HS-5 (cell line): ENCODE measurements at places on chromosomes 13 and 19.
A peak's percentile ranks its signal among the peaks of the same experiment; 100 is the strongest.

DNA sequence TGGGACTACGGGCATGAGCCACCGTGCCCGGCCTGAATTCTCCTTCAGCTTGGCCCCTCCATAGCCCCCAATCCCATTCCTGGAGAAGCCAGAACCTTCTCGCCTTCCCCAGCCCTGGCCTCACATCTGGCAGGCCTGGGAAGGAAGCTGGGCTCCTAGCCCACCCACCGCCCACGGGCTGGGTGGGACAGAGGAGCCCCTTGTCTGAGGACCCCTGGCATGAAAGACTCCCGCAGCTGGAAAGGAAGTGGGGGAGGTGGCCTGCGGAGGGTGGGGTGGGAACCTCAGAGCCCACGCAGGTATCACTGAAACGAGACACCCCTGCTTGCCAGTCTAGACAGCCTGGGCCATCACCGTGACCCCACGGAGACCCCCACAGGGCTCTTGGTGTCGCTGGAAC is 7.7 kb upstream of the NANOS3 start:
- no peak for DNase-seq

GRCh38 chr13:70457474-70457873 is 349.2 kb upstream of the KLHL1 start:
- no peak for DNase-seq

DNA sequence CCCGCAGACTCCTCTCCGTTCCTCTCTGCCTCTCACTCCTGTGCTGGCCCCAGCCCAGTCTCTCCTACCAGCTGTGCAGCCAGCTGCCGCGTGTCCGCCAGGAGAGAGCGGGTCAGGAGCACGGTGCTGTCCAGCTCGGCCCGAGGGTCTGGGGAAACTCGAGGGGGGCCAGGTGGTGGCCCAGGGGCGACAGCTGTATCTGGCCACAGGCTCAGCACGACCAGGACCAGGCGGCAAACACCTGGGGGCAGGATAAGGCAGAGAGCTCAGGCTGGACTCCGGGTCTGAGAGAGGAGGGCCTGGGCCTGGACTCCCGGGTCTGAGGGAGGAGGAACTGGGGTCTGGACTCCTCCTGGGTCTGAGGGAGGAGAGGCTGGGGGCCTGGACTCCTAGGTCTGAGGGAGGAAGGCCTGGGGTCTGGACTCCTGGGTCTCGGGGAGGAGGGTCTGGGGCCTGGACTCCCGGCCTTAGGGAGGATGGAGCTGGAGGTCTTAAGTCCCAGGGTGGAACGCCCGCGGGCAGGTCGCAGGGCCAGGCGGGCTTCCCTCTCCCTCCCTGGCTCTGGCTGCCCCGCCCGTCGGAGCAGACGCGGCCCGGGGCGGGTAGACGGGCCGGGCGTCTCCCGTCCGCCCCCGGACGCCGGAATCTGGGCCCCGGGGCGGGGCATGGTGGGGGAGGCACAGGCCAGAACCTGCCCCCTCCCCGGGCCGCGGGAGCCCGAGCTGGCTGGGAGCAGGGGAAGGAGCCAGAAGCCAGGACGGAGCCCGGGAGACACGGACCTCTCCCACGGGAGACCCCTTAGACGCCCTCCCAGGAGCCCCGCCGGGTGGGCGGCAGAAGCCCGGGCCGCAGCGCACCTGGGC is 1.3 kb downstream of the IL11 start:
- DNase-seq = no peak

- DNase-seq = no peak
Measured at GRCh38 chr13:106129273-106129672, 406.2 kb downstream of the EFNB2 start.

DNA sequence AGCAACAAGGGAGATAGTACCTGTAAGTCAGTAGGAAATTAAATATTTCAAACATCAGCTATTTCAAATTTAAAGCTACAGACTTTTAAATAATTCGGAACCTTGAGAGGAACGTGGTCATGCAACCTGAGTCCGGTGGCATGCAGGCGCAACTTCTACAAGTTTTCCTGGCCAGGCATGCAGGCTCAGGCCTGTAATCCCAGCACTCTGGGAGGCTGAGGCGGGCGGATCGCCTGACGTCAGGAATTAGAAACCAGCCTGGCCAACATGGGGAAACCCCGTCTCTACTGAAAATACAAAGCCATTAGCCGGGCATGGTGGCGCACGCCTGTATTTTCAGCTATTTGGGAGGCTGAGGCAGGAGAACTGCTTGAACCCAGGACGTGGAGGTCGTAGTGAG is 2.2 kb upstream of the ZNF701 start:
- DNase-seq = no peak

- DNase-seq = peak; percentile 32
Measured at GRCh38 chr13:96052656-96053002, 572 bp downstream of the UGGT2 start.

- DNase-seq = no peak
Measured at GRCh38 chr13:99963816-99964339, 7.7 kb downstream of the ZIC5 start.

DNA sequence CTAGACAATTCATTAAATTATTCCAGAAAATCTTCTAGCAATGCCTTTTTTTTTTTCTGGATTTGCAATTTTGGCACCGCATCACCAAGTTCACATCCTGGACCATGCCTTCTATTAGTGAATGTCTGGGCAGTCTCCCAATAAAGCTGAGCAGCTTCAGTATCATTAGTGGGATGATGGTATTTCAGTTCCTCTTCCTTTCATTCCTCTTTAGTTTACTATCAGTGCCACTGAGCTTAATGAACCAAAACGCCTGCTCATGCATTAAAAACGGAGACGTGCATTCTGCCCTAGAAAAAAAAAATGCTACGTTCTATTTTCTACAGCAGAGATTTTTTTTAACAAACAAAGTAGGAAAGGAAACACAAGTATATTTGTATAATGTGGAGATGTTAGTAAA is 343.0 kb downstream of the PCDH9 start:
- no peak for DNase-seq

- DNase-seq = no peak
Measured at GRCh38 chr13:112894673-112895481, 74.1 kb upstream of the MCF2L start.

- DNase-seq = no peak
Measured at GRCh38 chr13:48158915-48159314, 64.0 kb upstream of the MED4 start.

- DNase-seq = no peak
Measured at GRCh38 chr19:18610556-18611326, 1.9 kb upstream of the TMEM59L start.

GRCh38 chr13:94177041-94177440 is 302.4 kb downstream of the DCT start:
- DNase-seq = no peak

DNA sequence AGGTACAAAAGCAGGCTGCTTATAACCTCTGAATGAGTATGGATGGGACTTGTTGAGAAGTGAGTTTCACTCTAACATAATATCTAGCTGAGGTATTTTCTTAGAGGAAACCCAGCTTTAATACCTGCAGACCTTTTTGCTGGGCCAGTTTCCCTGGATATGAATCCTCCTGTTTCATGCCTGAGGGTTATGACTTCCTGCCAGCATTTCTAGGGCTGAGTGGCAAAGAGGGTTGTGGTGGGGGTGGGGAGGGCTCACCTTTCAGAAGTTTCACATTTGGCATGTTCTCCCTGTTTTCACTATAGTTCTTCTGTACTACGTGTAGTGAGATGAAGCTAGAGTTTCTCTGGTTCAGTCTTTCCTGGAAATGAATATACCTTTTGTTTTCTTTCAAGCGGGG is 73.7 kb downstream of the LACC1 start:
- no peak for DNase-seq

DNA sequence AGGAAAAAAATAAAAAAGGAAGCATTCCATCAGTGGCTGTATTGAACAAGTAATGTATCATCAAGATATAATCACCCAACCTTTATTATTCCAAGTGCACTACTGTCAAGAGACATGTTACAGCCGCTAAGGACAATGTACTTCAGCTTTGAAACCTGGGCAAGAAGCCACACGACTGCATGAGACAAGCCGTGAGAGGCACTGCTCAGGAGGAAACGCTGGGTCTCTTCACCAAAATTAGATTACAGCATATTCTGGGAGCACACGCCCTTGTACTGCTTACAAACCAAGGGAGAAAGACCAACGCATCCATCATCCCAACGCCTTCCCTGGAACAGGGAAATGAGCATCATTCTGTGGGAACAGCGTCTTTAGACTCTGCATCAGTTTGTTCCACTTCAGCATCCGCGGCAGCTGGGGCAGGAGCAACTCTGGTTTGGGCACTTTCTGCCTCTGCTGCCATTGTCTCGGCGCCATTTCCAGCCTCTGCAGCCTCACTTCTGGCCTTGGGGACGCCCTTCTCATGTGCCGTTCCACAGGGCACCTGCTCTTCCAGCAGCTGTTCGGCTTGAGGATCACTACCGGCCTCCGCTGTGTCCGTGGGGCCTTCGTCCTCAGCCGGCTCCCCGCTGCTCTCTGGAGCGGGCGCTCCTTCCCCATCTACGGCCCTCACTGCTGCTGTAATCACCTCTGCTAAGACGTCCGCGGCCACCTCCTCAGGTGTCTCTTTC is 22.4 kb upstream of the BRD4 start:
- DNase-seq = no peak

DNA sequence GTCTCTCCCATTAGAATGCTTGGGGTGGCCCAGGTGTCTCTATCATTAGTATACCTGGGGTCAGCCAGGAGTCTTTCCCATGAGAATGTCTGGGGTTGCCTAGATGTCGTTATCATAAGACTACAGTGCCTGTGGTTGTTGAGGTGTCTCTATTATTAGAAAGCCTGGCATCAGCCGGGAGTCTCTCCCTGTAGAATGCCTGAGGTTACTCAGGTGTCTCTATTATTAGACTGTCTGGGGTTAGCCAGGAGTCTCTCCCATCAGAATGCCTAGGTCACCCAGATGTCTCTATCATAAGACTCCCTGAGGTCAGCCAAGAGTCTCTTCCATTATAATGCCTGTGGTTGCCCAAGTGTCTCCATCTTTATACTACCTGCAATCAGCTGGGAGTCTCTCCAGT is 1541.1 kb downstream of the UQCRFS1 start:
- no peak for DNase-seq

DNA sequence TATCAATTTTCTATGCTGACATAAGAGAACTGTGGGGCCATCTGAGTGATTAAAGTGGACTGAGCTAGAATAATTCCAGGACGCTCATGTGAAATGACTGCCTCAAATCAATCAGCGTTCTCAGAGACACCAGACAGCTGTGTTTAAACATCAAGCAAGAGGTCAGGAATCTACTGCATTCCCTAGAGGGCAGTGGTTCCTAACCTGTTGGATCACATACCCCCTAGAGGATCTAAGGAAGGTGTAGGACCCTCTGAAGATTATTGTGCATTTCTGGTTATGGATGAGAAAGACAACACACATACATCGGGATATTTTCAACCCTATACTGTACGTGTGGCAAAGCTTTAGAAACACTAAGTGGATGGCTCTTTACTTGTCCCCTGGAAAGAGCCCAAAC is 51.8 kb upstream of the FREM2 start:
- no peak for DNase-seq

DNA sequence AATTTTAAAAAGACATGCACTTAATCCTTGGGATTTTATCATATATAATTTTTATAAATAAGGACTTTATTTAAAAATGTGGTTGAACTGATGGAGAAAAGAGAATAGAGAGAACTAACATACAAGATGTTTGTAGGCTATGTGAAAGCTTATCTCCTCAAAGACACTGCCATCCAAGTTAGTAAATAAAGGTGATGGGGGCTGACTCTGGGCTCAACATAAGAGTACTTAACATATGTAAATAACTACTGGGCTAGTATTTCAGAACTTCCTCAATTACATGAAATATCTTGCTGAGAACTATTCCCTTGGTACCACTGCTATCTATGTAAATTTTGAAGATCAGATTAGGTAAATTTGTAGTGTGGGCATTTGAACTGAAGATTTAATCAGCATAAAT is 1017.3 kb upstream of the PCDH20 start:
- DNase-seq = no peak

GRCh38 chr19:1766800-1767352 is 13.6 kb downstream of the ONECUT3 start:
- DNase-seq = no peak

- no peak for DNase-seq
Measured at GRCh38 chr13:19048381-19048780, 133.2 kb downstream of the TUBA3C start.

DNA sequence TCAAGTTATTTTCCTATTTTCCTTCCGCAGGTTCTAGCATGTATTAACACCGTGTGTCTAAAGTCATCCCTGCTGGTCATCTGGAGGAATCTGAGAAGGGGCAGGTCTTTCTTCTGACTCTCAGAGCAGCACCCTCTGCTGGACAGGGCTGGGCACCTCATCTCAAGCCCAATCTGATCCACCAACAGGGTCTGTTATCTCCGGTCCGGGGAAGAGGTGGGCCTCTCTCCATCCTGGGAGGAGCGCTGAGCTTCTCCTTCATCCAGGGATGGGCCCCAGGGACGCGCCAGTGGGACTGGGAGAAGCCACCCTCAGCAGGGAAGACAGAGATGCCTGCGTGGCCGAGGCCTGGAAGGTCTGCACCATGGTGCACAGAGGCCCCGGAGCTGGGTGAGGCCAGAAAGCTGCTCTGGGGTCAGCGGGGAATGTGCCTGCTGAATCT is 26.0 kb upstream of the ZNF331 start:
- no peak for DNase-seq

- DNase-seq = no peak
Measured at GRCh38 chr13:94706843-94707399, 5.4 kb downstream of the SOX21 start.

DNA sequence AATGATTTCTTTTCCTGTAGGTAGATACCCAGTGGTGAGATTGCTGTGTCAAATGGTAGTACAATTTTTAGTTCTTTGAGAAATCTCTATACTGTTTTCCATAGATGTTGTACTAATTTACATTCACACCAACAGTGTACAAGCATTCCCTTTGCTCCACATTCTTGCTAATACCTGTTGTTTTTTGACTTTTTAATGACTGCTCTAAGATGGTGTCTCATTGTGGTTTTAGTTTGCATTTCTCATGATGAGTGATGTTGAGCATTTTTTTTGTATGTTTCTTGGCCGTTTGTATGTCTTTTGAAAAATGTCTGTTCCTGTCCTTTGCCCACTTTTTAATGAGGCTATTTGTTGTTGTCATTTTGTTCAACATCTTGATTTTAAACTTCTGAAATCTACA is 103.3 kb downstream of the DGKH start:
- DNase-seq = no peak

GRCh38 chr19:40143612-40144011 is 47.6 kb upstream of the MAP3K10 start:
- DNase-seq = no peak

- DNase-seq = no peak
Measured at GRCh38 chr19:5547881-5548280, 19.9 kb downstream of the TINCR start.
